Esophagus squamous epithelium (tissue), 5 donors: ENCODE measurements at places on chromosomes 16 and 17.

DNA sequence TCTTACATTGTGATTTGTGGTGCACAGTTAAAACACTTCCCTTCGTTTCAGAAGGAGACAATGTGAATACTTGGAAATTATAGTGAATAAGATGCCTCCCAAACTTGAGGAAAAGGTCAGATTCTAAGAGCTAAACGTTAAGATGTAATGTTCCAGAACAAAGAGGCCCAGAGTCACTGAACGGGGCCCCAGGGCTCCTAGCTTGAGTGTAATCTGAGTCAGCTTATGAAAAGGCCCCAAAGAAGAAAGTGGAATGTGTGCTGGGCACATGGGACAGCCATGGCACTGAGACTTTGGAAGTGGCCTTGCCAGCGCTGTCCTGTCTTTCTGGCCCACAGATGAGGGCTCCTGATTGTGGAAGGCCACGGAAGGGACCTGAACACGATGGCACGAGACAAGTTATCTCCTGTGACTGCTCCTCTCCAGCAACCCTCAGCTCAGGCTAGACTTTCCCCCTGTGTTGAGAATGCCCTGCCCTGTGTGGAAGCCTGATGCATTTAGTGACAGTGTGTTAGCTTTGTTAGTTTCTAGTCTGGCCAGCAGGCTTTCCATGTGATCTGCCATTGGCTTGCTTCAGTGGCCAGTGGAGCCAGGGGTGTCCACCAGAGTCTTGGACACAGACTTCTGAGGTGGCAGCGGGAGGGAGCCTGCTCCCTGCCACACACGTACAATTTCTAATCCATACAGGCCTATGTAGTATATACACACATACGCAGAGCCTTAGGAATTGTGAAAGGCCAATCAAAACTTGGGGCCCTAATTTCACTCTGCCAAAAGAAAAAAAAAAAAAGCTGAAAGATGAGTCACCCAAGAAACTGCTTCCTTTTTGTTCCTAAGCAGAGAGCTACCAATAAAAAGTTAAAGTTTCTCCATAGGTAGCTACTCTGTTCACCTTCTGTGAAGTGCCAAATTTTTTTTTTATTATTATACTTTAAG, 13.1 kb downstream of the SPATA33 start:
- no peak for DNase-seq

DNA sequence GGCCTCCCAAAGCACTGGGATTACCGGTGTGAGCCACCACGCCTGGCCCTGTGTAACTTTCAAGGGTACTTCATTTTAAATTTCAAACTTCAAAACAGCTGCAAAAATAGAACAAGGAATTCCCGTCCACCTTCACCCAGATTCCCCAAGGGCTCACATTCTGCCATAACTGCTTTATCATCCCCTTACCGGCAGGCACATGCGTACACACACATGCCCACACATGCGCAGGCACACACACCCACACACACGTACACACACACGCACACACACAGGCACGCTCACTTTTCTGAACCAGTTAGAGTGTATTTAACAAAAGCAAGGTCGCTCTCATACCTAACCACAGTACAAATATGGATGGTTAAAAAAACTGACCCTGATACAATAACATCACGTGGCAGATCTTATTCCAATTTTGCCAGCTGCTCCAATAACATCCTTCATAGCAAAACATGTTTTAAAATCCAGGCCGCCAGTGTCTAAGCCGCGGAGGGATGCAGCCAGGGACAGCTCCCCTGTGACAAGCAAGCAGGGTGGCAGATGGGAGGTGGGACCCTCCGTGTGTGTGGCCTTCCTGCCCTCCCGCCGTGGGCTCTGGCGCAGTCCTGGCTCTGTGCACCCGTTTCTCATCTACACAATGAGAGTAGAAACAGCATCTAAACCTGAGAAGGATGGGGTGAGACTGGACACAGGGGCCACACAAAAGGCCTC, 23.1 kb downstream of the PDIA2 start:
- DNase-seq: no peak

DNA sequence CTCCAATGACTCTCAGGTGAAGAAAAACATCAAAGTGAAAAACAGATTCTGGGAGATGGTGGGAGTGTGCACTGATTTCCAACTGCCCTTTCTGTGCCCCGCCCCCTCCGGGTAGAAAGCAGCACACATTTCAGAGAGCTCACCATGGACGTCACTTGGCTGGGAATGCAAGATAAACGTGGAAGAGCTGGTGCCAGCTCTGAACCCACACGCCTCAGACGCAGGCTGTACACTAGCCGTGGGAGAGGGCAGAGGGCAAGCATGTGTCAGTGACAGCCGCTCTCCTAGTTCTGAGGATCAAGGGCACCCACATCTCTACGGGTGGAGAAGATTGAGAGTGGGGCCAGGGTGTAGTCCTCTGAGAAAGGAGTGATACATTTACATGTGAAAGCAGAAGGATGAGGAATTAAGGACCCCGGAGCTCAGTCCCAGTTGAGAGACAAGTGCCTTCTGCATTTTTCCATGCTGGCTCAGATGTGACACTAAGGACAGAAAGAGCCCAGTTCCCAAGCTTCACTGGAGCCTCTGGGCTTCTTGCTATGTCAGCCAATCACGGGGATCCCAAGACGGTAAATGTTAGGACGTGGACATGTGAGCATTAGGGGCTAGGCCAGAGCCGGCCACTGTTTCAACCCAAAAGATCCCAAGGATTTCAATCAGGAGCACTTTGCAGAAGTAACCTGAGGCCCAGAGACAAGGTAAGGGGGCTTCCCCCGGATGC, 101.3 kb downstream of the ZFHX3 start:
- no peak for DNase-seq

GRCh38 chr17:79461041-79461440, 149.8 kb downstream of the RBFOX3 start:
- no peak for DNase-seq

- DNase-seq: no peak
These were observed 55.0 kb upstream of the METRNL start for GRCh38 chr17:83024218-83024971.

DNA sequence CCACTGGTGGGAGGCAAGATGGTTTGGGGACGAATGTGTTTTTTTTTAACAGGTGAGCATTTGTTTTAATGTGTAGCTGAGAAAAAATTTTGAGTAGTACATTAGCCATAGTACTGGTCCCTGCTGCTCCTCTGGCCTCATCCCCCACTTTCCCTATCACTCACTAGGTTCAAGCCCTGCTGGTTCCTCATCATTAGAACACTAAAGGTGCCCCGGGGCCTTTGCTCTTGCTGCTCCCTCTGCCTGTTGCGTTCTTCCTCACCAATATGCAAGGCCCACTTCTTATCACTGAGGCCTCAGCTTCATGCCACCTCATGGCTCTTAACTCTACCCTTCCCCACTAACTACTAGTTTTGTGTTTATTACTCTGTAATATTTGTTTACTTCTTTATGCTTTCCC, 74.5 kb downstream of the GNAO1 start:
- DNase-seq: no peak

GRCh38 chr16:82655720-82656490, 29.1 kb downstream of the CDH13 start:
- no peak for DNase-seq

- DNase-seq: no peak
These were observed 5.3 kb upstream of the KAT7 start for GRCh38 chr17:49783071-49783715.

- DNase-seq: no peak
These were observed 24.8 kb upstream of the SLC25A19 start for GRCh38 chr17:75313941-75314551.

DNA sequence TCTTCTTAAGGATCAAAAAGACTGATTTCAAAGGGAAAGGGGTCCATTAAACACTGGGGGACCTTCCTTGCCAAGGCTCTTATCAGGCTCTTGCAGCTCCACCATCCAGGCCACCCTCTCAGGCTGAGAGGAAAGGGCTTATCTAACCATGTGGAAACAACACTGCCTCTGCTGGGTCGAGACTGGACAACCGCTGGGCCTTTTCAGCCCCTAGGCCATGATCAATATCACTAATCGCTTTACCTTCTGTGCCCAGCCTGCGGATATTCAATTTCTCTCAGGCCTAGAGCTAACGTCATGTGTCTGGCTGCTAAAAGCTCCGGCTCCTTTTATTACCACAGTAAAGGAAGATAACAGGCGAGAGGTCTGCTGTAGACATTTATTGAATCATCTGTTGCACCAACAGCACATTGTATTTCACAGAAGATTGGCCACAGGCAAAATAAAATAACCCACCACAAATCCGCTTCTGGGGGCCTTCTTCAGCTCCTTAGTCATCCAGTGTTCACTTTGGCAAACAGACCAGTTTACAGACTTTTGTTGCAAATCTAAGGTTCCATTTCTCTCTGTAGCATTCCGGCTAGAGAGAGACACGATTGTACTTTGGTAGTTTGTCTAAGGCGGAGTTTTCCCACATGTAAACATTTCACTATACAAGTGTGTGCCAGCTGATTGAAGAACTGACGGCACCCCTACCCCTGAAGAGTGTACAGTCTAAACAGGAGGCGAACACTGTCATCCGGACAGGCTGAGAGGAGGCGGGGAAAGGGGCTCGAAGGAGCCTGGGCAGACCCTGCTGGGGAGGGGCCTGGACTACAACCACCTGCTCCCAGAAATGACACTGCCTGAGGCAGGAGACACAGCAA, 13.9 kb downstream of the CYB561 start:
- DNase-seq: no peak

- DNase-seq: no peak
These were observed 339.8 kb upstream of the TNRC6C start for GRCh38 chr17:77618731-77619130.

- no peak for DNase-seq
These were observed 7.7 kb downstream of the ZNF207 start for GRCh38 chr17:32357615-32358014.

DNA sequence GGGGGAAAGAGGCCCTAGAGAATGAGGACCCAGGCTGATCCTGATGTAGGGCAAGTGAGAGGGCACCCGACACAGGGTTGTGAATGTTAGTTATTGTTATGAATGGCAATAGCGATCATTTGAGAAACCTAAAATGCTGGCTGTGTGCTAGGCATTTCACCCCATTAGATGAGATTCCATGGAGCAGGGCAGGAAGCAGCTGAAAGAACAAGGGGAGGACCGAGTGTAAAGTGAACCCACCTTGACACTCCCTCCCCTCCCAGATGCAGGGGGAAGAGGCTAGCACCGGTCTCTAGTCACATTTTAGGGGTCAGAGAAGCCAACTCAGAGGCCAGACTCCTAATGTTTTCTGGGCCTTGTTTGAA, 553 bp upstream of the CORO6 start:
- DNase-seq: no peak

DNA sequence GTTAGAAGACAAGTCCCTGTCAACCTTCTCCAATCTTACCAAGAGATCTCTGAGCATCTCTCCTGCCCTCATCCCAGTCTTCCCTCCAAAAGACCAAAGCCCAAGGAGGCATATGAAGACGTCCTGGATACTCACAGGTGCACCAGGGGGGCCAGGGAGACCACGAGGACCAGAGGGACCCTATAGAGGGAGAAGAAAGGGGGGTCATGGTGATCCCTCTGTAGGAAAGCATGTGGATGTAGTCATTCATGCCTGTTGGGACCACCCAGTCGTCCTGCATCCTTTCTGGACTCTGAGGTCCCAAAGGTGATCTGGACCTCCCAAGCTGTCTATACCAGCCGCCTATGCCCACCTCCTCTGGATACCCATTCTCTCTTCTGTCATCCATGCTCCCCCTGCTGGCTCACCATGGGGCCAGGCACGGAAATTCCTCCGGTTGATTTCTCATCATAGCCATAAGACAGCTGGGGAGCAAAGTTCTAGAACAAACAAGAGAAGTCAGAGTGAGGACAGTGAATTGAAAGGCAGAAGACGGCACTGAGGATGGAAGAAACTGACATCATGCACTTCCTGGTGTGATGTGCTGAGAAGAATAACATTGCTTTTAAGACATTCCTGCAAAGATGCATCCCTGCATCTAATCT, 3.3 kb downstream of the COL1A1 start:
- DNase-seq: no peak

- no peak for DNase-seq
These were observed 142.5 kb downstream of the CMIP start for GRCh38 chr16:81586977-81587625.

DNA sequence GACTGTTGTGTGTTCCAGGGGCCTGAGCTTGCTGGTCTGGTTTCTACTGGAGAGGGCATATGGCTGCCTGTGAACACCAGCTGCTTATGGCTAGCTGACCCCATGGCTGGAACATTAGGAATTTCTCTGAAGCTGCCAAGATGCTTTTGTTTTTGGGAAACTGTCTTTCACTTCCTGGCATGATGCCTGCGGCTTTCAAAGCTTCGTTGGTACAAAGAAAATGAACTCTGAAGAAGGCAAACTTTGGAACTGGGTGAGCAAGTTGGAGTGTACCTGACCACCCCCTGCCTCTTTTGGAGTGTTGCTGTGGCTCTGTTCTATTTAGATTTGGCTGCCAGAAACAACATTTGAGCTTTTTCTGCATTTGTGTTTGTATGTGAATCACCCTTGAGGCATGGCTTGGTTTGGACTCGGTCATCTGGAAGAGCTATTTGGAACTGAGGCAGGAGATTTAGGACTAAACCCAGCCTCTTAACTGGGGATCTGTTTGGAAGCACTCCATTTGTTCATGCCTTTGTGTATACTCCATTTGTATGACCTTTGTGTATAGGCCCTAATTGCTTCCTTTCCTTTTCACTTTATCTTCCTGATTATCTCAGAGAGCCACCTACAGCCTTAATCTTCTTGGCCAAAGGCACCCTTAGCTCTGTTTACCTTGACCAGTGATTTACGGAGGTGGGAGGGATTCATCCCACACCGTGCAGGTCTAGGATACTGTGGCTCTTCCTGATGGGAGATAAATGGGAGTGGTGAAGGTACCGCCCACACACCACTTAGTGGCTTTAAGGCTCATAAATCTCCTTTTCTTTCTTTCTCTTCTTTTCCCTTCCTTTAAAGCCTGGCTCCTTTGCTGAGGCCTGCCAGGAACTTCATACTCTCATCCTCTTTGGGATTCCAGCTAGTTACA, 7.3 kb upstream of the CPHXL start:
- DNase-seq: no peak

DNA sequence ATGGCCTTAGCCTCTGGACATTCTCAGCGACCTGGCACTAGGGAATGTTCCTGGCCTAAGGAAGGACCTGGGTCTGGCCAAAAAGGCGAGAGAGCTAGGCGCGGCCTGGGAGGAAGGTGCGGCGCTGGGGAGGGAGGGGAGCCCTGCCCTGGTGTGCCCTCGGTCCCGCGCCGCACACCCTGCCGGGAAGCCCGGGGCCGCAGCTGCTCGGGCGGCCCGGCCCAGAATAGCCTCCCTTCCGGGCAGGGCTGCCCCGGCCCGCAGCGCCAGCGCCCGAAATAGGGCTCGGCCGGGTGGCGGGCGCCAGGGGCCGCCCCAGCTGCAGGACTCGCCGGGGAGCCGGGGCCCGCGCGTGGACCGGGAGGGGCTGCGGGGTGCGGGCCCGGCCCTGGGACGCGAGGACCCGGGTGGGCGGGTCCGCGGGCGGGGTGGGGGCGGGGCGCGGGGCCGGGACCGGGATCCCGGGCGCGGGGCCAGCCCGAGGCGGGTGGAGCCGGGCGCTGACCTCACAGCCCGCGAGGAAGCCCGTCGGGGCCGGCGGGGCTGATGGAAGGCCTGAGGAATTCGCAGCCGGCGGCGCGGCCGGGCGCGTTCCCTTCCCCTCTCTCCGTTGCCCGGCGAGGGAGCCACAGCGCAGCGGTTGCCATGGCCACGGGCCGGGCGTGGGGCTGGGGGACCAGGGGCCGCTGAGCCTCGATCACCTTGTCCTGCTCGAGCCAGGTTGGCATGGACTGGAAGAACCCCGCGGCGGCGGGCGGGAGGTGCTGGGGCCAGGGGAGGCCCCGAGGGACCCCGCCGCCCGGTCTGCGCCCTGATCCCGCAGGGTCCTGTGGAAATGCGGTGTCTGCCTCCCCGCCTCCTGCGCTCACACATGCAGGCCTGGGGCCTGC, 18.1 kb downstream of the SOCS3 start:
- no peak for DNase-seq

- no peak for DNase-seq
These were observed 377 bp downstream of the USP32 start for GRCh38 chr17:60391471-60392041.
